Activated T-helper 1 cell treated with anti-CD3 and anti-CD28 coated beads, Interleukin-2, amount 50 U/mL, for 16 hours (primary cell): ENCODE measurements at places on chromosomes 1 and 21.

DNA sequence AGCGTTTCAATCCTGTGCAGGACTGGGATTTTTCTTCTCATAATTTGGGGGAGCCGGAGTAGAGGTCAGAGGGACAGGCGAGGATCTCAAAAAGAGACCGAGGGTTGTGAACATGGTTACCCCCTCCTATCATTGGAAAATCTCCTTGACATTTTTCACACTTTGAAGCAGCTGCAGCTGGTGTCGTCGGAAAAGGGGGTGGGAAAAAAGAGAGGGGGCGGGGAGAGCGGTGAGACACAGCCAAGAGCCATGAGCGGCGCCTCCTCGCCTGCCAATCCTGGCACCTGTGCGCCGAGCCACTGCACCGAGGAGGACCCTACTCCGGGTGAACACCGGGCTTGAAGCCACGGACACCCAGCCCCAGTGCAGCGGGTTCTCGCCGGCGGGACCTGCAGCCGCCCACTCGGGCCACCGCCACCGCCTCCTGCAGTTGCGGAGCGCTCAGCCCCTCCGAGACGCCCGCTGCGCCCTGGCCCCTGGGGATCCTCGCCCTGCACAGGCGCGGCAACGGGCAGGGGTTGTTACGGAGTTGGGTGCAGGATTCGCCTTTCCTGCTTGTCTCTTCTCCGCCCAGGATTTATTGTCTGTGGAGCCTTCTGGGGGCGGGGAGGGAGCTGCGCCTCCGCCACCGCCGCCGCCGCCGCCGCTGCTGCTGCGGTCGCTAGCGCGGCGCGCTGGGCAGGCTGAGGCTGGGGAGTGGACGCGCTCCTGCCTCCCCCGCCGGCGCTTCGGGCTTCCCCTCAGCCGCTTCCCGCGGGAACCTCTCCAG is at the start of gene LRRC7:
Gene LRRC7 (plus strand): TSS at position 271 of the 769 bp plus-strand sequence. CDS start 718 bp downstream, outside the sequence.
- no peak for DNase-seq

DNA sequence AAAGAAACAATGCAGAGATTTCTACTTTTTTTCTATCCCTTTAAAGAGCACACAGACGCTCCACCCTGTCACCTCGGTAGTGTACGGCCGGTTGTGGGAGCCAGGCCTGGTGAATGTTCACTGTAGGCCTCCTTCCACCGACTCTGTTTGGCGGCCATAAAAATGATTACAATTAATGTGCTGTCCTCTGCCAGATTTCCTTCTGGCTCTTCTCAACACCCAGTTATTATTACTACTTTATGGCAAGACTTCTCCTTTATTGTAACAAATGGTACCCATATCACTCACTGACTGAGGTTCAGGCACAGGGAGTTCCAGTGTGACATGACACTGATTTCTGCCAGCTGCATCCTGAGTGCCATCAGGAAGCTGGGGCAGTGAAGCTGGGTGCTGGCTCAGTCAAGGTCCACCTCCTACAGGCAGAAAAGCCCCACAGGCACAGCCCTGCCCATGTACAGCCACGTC is 37.4 kb downstream of the GPR161 start:
- no peak for DNase-seq

GRCh38 chr1:27507960-27508665 is 18.1 kb upstream of the WASF2 start:
- DNase-seq: no peak

DNA sequence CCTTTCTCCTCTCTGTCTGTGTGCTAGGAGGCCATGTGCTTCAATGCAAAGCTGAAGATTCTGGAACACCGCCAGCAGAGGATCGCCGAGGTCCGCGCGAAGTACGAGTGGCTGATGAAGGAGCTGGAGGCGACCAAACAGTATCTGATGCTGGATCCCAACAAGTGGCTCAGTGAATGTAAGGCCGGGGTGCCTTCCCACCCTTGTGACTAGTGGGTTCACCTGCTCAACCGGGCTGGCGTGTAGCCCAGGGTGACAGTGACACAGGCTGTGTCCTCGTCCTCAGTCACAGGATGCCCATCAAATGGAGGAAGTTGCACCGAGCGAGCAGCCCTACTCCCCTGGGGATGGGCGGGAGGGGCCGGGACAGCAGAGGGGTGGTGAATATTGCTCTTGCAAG is 544.1 kb downstream of the KIF26B start:
- no peak for DNase-seq

DNA sequence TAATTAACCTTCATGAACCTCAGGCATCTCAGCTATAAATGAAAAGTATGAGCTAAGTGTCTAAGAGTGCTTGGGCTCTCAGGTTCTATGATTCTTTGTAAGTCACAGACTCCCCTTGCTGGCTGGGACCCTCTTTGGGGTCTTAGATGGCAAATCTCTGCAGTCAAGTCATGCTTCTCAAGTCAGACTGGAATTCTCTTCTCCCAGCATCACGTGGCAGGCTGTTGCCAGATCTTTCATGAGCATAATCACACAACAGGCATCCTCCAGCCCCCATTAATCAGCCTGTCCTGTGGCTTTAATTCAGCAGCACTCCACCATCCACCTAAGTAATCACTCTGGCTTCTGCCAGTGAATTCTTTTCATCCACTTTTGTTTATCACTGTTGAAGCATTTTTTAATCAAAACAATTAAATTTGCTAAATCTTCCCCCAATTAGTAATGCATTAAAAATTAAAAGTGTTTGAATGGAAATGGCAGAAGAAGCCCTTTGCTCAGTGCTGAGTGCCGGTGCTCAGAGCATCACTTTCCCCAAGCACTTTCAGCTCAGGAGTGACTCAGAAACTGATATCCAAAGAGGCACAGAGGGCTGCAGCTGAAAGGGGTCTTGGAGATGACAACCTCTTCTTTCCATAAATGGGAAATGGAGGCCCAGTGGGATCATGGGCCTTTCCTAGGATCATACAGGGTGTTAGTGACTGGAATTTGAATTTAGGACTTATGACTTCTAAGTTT is 50.2 kb downstream of the C8A start:
- no peak for DNase-seq

- DNase-seq: peak; percentile 50
Observed at GRCh38 chr1:1906185-1907097, 8.6 kb upstream of the CALML6 start.

DNA sequence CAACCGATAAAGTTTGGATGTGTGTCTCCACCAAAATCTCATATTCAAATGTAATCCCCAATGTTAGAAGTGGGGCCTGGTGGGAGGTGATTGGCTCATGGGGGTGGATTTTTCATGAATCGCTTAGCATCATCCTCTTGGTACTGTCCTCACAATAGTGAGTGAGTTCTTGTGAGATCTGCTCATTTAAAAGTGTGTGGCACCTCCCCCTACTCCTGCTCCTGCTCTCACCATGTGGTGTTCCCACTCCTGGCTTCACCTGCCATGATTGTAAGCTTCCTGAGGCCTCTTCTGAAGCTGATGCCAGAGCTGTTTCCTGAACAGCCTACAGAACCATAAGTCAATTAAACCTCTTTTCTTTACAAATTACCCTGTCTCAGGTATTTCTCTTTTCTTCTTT is 28.2 kb upstream of the PRDX6 start:
- no peak for DNase-seq

DNA sequence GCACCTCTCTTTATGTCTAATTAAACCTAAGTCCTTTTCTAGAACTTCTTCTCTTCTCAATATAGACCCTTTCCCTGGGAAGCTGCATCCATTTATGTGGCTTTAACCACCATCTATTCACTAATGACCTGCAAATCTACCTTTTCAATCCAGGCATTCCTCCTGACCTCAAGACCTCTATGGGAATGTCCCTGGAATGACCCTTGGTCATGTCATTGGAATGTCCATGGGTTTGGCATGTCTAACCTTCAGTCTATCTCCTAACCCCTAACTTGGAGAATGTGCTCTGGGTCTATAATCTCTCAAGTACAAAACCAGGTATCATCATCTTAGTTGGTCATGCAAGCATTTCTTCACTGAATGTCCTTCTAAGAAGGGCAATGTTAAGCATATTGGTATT is 196.1 kb downstream of the KCNH1 start:
- DNase-seq: no peak

DNA sequence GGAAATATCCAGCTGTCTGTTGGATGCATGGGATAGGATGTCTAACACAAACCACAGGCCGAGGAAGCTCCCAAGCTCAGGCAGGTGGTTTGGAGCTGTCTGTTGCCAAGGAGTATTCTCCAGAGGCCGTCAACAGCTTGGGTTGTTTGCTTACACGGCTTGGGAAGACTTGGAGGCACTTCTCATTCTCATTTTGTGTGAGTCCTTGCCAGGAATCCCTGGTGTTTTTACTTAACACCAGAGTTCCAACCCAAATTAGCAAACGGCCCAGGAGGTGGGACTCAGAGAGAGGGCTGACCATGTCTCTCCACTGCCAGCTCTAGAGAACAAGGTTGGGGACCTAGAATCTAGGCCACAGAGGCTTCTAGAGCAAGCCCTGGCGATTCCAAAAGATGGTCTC is 72.7 kb upstream of the FAM20B start:
- no peak for DNase-seq

DNA sequence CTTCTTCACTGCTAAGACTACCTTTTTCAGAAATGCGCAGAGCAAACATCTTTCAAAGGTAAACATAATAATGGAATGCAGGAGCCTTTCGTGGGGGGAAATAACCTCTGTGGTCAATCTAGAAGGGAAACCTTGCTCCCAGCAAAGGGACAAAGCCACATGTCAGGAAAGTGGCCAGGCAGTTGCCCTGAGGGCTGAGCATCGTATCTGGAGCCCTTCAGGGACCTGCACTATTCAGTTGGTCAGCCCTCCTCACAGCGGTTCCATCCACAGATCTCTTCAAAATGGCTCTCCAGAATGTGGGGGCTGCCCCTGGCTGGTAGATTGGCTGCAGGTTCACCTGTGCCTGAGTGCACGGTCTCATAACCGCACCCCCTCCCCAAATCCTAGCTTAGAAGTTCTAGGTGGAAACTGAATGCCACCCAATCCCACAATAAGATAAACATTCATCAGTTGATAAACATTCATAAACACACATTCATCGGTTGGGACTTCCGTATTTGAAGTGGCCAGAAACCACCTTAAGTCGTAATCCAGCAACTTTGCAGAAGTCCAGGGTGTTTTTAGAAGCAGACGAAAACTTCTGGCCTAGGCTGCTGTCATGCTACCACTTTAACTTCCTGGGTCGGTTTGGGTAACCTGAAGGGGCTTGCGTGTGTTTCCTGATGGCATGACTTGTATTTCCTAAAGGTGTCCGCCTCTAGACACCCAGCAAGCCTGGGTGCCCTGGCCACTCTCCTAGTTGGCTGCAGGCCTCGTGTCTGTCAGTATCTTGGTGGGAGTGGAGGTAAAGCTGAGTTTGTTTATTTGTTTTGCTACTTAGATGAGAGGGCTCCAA is 50.5 kb downstream of the RASSF5 start:
- no peak for DNase-seq

DNA sequence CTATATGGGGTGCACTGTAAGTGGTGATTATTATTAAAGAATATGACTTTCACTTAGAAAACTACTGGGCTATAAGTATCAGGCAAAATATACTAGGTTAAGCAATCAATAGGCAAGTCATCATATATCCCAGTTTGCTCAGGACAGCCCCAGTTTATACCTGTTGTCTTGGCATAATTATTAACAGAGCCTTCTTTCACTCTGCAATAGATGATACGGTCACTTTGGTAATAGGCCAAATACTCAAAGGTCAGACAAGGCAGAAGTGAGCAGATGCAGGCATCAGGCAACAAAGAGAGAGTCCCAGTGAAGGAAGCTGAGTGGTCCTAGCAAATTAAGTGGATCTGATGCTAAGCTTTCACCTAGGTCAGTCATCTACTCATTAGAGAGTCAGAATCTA is 599.9 kb downstream of the LMO4 start:
- DNase-seq: no peak

- DNase-seq: no peak
Observed at GRCh38 chr1:95286479-95286878, 52.5 kb downstream of the RWDD3 start.

GRCh38 chr1:90957497-90957896 is 64.3 kb downstream of the ZNF644 start:
- no peak for DNase-seq

GRCh38 chr1:238811211-238811879 is 575.0 kb upstream of the CHRM3 start:
- no peak for DNase-seq

DNA sequence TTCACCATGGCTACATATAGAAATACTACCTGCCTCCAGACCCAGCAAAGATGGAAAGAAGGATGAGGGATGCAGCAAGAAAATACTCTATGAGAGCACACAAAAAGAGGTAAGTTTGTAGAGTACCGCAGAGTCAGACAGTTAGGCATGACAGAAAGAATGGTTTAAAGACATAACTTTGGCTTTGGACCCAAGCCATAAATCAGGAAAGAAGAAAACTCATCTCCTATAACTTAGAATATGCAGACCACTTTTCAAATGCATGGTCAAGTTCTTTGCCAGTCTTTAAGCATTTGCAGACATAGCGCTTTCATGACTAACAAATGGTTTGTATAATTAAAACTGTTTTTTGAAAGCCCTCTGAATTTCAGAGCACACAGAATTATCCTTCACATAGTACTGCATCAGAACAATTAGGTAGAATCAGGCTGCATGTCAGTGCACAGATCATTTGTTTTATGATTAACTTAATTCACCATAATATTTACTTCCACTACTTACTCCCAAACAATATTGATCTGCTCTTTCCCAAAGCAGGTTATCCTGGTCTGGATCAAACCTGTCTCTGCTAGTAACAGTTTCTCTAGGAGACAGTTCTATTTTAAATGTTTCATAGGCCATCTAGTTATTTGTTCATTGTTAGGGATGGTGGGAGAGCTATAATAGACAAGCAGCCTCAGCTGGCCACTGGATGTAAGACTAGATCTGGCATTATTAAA is 280.7 kb upstream of the NR5A2 start:
- DNase-seq: no peak
